NCI-H2107 (cell line): ENCODE measurements at places on chromosomes 11 and 22.

GRCh38 chr11:69563946-69564775, 76.8 kb upstream of the CCND1 start:
- no peak for DNase-seq

- no peak for DNase-seq
These were observed 8.5 kb downstream of the PHOX2A start for GRCh38 chr11:72235351-72236057.

DNA sequence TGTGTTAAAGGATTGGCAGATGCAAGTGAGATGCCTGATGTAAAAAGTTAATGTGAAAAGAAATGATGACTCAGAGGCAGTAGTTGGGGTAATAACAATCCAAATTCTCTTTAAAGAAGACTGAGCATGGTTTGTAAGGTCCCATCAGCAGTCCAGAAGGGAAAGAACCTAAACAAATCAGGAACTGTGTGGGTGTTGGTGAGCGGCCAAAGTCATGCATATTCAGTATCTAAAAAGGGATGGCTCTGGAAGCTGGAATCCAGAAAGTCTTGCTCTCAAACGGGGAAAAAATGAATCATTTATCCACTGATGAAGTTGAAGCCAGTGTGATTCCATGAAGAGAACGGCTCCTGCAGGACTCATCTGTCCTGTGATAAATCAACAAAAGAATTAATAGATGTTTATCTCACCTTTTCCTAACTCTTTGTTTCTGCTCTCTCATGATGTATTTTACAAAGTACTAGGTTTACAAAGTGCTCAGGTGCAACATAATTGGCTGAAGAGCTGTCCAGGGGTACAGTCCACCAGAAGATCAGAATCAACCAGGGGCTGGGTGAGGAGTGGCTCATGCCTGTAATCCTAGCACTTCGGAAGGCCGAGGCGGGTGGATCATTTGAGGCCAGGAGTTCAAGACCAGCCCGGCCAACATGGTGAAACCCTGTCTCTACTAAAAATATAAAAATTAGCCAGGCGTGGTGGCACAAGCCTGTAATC, 20.5 kb upstream of the SORL1-AS1 start:
- DNase-seq: no peak

DNA sequence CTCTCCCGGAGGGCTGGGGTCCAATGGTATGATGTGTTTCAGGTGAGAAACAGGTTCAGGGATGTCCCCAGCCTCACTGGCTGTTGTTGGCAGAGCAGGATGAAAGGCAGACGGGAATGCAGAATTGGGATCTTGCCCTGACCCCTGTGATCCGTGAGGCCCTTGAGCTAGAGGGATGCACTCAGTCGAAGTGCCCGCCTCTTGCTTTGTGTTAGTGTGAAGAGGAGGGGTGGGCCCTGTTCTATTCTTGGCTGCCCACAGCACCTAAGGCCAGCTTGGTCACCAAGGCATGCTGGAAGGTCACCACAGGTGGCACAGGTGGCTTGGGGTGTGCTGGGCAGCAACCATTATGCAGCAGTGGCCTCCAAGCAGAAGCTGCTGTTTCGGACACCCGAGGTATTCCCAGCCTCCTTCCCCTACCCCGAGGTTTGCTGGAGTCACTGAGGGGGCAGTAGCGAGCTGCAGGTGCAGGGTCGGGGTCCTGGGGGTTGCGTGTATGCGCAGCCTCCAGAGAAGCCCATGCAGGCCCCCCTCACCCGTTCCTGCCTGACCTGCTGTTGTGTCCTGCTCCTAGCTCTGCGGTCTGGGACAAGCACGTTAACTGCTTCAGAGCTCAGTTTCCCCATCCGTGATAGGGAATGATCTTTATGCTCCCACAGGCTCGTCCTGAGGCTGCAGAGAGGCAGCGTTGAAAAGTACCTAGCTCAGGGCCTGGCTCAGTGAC, 13.0 kb downstream of the LRP5 start:
- DNase-seq: no peak

- DNase-seq: no peak
These were observed 1327.3 kb downstream of the TBC1D22A start for GRCh38 chr22:48089601-48090331.

GRCh38 chr11:45994371-45995341, 72.2 kb downstream of the LARGE2 start:
- no peak for DNase-seq

DNA sequence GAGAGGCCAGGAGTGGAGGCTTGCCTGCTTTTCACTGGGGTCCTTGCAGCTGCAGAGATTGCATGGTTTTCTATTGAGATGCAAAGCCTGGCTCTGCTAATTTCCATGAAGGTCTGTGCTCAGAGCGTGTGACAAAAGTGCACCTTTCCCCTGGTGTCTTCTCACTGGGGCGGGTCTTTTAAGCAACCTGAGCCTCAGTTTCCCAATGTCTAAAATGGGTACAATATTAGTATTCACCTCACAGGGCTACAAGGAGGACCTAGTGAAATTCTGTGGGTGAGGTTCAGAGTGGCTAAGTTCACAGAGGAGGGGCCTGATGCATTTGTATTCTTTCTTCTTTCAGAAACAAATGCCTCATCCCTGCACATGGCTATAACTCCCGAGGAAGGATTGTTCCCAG, 20.3 kb downstream of the PPM1F start:
- no peak for DNase-seq

DNA sequence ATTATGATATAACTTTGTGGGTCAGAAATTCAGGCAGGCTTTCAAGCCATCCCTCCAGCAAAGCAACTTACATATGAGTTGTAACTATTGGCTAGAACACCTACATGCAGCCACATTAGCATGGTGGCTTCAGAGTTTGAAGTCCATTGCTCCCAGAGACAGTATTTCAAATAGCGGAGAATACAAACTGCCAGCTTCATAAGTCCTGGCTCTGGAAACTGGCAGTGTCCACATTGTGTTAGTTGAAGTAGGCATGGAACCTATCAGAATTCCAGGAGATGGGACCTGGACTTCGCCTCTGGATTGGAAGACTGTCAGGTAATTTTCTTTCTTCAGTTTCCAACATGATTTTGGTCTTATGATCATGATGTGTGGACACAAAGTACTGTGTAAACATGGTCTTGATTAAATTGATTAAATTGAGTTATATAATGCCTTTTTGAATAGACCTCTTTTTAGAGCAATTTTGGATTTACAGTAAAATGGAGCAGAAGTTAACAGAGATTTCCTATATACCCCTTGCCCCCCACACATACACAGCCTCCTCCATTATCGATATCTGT, 209.9 kb upstream of the NAV2 start:
- DNase-seq: no peak

DNA sequence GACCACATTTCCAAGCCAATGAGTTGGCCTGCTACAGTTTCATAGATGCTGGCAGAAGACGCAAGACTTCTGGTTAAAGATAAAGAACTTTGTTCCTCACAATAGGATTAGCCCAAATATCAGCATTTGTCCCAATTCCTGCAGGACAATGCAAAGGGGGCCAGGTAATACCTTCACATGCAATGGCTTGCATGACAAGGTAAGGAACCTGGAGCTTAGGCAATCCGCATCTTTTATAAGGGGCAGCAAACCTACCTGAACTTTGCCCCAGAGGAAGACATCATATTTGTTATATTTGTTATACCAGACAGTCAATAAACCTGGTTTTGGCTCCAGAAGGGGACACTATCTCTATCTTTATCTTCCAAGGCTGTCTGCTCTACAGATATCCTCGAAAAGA, 5.3 kb downstream of the P2RY6 start:
- DNase-seq: no peak

DNA sequence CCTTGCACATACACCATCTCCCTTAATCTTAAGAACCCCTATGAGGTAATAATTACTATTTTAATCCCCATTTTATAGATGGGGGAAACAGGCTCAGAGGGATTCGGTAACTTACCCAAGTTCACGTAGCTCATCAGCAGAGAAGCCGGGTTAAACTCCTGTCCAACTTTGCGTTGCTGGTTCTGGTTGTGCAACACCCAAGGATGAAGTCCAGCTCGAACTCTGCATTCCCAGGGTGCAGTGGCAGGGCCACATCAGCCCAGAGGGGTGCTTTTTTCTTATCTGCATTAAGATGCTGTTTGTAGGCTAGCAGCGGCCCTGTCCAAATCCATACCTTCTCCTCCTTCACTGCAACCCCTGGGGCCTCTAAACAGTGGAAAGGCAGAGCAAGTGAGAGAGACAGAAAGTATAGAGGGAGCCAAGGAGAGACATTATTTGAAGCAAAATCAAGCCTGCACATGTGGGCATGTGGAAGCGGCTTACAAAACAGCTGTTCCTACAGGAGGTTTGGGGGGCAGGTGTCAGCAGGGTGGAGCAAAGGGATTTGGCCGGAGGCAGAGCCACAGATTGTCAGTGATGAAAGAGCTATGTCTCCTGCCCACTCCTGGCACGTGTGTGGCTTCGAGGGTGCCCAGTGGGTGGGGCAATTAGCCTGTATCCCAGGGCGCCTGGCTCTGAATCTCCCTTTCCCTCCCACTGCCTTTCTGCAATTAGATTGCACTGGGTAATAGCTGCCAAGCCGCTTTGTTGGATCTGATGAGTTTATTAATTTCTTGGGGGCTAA, 129.5 kb upstream of the TBCEL start:
- DNase-seq: no peak

DNA sequence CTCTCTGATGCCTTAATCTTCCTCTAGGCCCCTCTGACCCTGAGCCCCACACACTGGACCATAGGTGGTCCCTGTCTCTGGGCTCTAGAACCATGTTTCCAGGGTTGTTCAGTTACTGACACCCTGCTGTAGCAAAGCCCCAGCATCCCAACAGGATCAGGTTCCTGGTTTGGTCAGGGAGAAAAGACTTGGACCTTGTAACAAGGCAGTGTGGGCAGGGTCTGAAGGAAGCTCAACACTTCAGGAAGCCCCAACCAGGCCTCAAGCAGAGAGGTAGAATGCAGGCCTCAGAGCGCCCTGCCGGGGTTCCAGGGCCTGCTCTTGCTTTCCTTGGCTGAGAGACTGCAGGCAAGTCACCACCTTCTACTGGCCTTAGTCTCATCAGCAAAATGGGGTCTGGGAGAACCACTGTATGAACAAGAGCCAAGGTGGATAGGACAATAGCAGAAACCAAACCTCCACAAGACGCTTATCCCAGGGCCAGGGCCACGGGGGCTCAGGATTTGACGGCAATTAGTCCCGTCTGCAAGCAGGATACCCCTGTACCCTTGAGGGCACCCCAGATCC, 4.8 kb downstream of the ARAP1 start:
- DNase-seq: no peak

GRCh38 chr11:76237914-76238313, 31.6 kb upstream of the WNT11 start:
- no peak for DNase-seq

GRCh38 chr11:1233351-1234053, 10.6 kb downstream of the MUC5B start:
- DNase-seq: no peak

DNA sequence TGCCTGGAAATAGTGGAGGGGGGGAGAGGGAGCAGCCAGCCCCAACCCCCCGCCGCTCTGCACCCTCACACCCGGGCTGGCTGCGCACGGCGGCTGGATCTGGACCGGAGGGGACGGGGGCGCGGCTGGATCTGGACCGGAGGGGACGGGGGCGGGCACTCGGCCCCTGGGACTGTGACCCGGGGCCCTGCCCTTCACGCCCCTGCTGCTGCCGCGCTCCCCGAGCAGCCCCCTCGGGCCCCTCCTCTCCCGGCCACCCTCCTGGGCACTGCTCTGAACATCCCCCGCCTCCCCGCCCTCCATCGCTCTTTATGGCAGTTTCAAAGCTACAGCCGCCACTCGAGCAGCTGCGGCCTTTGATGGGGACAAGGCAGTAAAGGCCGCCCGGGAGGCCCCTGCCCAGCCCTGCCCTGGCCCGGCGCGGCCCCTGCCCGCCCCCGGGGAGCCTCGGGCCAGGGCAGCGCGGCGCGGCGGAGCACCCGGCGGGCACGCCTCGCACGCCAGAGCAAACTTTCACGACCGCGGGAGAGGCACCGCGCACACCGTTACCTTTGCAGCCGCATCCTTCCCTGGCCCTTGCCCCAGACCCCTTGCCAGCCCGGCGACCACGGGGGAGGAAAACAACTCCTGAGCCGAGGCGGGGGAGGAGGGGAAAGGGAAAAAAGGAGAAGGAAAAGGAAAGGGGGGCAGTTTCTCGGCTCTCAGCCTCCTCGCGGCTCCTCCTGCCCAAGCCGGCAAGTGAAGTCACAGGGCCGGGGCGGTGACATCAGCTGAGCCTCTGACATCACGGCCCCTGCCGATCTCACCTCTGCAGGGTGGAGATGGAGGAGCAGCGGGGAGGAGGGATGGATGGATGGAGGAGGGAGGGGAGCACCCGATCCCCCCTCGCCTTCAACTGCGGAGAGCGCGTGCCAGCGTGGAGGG, 13.1 kb upstream of the TCF20 start:
- no peak for DNase-seq

GRCh38 chr22:21762712-21763581, 27.4 kb upstream of the YPEL1 start:
- DNase-seq: no peak

GRCh38 chr11:102559839-102560238, 29.3 kb upstream of the MMP7 start:
- DNase-seq: no peak

DNA sequence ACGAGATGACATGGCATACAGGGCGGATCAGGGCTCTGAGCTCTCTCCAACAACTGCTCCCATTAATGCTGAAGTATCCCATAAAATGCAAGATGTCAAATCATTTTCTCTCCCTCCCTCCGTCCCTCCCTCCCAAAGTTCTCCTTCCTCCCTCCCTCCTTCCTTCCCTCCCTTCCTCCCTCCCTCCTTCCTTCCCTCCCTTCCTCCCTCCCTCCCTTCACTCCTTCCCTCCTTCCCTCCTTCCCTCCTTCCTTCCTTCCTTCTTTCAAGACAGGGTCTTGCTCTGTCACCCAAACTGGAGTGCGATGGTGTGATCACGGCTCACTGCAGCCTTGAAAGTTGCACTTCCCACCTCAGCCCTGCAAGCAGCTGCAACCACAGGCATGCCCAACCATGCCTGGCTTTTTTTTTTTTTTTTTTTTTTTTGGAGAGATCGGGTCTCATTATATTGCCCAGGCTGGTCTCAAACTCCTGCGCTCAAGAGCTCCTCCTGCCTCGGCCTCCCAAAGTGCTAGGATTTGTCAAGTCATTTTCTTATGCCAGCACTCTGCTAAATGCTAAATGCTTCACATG, 38.2 kb downstream of the TXN2 start:
- DNase-seq: no peak

DNA sequence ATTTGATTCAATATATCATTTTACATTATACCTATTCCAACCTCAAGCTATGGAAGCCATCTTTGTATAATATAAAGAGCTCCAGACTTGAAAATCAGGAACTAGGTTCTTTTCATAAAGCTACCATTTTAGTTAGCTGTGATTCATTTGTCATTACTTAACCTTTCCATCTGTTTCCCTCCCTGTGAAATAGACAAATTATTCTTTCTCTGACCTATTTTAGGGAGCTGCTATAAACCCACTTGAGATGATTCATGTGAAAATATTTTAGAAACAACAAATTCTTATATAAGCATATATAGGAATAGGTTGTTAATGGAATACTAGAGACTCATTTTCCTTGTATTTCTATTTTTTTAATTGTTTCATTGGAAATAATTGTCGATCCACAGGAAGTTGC, 1012.1 kb downstream of the OPCML start:
- DNase-seq: no peak

- DNase-seq: no peak
These were observed 133.4 kb downstream of the DCDC1 start for GRCh38 chr11:31236143-31236542.

GRCh38 chr11:29333993-29334775, 682.6 kb downstream of the KCNA4 start:
- DNase-seq: no peak

- no peak for DNase-seq
These were observed 1.4 kb downstream of the SLC5A1 start for GRCh38 chr22:32044477-32044876.

GRCh38 chr11:83674102-83674896, 388.1 kb upstream of the CCDC90B start:
- DNase-seq: no peak

GRCh38 chr22:30865656-30866055, 102.9 kb downstream of the MORC2 start:
- DNase-seq: no peak
